ENCODE measurements at places on chromosomes 1 and 21.

DNA sequence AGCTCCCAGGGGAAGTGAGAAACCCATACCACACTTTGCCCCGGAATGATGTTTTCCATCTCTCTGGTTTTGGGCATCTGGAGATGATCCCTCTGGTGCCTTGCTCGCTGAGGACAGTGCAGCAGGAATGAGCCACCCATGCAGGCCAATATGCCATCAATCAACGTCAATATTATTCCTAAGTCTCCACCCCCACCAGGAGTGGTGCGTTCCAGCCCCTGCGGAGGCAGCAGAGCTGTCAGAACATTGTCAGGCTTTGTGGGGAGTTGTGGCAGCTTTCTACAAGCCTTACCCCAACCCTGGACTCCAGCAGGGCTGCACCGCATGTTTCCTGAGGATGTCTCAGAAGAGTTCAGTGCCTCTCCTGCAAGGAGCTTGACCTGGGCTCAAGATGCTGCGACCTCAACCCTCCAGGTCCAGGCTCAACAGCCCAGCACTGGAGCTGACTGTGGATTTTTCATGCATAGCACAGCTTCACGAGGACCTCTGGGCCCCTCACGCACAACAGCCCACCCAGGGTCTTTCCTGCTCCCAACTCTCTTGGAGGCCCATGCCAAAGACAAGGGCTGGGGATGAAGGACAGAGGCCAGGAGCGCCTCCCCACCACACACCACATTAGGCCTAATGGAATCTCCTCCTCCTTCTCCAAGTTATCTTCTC, 67.5 kb downstream of the PSMG1 start:
- DNase-seq: no peak

- DNase-seq: no peak
Observed at GRCh38 chr1:163864207-163864606, 542.5 kb downstream of the NUF2 start.

GRCh38 chr1:218357211-218357892, 12.2 kb downstream of the TGFB2 start:
- no peak for DNase-seq

DNA sequence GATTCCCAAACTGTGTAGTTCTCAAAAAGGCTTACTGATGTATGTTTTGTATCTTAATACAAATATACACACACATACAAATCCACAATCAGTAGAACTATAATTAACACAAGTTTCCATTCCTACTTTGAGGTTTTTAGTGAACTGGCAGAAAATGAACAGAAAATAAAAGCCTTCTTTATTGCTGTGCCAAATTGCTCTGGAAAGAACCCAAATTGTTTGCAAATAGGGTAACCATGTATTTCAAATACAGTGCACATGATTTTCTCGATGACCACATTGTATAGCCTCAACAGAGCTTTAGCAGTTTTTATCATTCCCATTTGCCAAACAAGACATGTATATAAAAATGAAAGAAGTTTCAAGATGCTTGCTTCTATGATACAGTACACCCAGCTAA, 173.3 kb downstream of the COL24A1 start:
- no peak for DNase-seq

- no peak for DNase-seq
Observed at GRCh38 chr1:41715441-41716095, 203.2 kb downstream of the HIVEP3 start.

DNA sequence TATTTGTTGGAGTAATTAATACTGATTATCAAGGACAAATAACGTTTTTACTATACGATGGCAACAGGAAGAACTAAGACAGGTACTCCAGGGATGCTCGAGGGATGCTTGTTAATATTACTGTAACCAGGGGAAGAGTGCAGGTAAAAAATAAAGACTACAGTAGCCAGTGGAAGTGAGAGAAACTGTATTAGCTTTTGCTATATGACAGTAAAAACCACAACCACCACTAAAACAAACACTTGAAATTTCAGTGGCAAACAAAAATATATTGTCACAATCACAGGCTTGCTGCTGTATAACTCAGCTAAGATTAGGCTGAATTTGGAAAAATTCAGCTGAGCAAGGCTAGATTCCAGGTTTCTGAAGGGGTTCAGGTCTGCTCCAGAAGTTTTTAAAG, 812.6 kb upstream of the ADGRL4 start:
- no peak for DNase-seq

DNA sequence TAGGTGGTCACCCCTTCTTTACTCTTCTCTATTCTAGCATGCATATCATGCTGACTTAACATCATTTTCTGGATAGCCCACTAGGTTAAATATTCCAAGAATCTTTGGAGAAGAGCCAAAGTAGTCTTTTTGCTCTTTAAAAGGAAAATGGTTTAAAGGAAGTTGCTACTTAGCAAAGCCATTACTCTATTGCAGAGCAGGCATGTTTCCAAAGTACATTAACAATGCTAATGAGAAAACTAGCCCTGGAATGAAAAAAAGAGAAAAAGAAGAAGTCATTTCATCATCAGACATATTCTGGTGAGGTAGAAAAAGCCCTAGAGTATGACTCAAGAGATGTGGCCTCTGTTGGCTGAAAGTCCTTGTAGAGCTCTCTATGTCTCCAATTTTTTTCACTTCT, 74.0 kb downstream of the NUF2 start:
- no peak for DNase-seq

DNA sequence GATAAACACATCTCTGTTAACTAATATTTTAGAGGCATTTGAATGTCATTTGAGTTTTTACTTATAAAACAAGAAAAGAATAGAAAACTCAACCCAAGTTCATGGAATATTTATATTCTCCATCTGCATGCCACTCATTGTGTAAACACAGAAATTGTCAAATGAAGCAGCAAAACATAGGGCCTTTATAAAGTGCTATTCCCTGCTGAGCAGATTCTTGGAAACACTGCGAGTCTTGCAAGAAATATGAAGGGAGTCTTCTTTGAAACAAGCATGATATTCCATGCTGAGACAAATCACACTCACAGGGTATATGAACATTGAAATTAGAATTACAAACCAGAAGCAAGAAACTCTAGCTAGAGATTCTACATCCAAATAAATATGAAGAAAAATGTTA, 655.8 kb downstream of the BRINP3 start:
- DNase-seq: no peak

DNA sequence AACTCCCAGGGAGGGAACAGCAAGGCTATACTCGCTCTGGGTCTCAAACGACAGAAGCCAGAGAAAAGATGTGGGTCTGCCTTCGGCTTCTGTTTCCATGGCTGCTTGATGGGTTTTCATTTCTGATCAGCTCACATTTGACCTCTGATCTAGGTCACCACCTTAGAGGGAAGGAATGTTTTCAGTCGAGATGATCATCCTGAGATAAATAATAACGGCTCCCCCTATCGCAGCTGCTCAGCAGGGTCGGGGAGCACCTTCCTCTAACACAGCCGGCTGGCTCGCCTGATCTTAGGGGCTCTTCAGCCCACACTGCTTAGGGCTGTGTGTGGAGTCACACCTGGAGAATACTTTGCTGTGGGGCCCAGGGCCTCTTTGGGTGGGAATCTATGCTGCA, 53.1 kb upstream of the ZNF648 start:
- no peak for DNase-seq

DNA sequence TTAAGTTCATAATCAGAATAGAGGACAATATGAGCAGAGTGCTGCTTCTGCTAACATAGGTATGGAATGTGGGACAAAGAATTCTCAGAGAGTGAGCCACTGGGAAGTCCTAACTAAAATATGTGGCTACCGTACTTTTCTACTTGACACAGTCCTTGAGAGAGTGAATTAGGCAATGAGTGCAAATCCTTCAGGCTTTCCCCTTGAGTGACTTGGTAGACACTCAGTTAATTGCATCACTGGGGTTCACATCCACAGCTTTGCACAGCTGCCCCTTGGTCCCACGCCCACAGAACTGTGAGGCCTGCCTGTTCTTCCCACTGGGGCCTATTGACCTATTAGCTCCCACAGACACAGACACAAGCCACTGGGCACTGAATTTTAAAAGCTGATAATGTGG, 40.5 kb upstream of the PAXBP1 start:
- no peak for DNase-seq

- DNase-seq: peak; percentile 46
Observed at GRCh38 chr1:150149271-150150132, at the start of gene PLEKHO1. PLEKHO1 (plus strand) TSS chr1:150149916; CDS start chr1:150150258, 342 bp downstream.

GRCh38 chr1:26768755-26769154, 19.0 kb upstream of the PIGV start:
- peak; percentile 19 for DNase-seq

DNA sequence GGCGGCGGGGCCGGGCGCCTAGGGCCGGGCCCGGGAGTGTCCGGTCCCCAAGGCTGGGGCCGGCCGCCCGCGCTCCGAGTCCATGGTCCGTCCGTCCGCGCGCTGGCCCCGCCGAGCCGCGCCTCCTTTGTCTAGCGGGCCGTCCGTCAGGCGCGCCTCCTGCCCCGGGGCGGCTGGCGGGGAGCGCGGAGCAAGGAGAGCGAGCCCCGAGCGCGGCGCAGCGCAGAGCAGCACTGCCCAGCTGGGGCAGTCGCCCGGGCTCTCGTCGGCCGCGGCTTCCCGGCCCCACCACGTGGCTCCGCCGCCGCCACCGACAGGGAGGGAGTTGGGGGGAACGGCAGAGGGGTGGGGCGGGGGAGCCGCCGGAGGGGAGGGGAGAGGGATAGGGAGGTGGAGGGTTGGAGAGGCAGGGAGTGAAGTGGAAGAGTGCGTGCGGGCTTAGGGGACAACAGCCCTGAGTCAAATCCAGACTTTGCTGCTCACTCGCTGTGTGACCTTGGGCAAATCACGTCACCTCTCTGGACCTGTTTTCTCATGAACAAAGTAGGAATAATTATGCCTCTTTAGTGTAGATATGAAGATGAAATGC, at the start of gene NKAIN1:
Gene NKAIN1, minus strand, starts transcription at position 235 of the 589 bp plus-strand sequence. CDS start 340 bp downstream, outside the sequence.
- DNase-seq: no peak

GRCh38 chr1:158105352-158106095, 75.2 kb upstream of the CD1D start:
- DNase-seq: no peak

DNA sequence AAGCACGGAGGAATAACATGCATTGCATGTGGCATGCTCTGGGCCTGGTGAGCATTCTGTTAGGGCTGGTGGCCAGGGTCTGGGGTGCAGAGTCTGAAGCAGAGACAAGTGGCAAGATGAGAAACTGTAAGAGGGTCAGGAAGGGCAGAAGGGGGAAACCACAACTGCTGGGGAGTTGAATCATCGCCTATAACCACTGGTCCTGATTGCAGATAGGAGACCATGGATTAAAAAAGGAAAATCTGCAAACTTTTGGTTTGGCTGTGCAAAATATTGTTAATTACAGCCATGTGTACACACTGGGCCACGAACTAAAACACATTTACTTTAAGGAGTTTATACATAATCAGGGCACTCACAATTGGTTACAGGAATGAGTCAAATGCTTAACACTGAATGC, 76.6 kb downstream of the TGFBR3 start:
- DNase-seq: no peak

DNA sequence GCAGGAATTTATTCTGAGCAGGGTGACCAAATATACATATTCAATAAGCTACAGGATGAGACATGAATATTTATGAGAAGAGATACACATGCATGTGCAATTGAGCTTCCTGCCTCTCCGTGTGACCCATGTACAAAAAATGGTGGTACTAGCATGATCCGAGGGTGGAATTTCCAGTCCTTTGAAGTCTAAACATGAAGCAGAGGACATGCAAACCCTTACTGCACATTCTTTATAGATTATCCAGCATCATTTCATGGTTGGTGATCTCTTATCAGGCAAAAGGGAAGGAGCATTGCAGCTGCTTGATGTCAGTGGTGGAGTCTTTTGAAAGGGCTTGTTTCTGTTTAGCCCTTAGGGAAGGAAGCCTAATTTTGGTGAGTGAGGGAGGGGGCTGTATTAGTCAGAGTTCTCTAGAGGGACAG, 448.6 kb downstream of the SETD4 start:
- DNase-seq: no peak

GRCh38 chr1:52072291-52072690, 16.2 kb downstream of the BTF3L4 start:
- no peak for DNase-seq

- no peak for DNase-seq
Observed at GRCh38 chr1:230327892-230328284, 98.2 kb downstream of the PGBD5 start.

GRCh38 chr1:66681686-66682085, 70.6 kb upstream of the DYNLT5 start:
- no peak for DNase-seq

- DNase-seq: no peak
Observed at GRCh38 chr1:114219172-114219868, 65.7 kb upstream of the SYT6 start.

DNA sequence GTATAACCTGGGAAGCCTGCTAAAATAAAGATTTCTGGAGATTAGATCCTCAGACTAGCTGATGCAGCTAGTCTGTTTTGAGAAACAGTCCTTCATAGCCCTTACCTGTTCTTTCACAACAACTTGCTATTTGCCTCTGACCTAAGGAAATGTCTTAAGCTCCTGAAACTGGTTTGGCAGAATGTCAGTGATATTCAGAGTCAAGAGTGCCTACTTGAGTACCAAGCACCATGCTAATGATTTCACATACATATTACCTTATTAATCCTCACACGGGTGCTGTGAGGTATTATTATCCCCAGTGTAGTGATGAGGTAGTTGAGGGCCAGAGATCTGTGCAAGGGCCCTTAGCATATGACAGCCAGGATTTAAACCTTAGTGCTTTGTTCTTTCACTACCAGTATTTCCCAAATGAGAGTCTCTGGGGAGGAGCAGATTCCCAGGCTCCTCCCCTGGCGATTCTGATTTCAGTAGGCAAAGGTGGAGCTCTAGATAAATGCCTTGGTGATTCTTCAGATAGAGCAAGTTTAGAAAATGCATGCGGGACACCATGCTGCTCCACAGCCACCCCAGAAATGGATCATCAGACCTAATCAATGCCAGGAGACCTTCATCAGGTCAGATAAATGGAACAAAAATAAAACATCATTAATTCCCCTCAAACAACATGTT, 47.4 kb upstream of the WNT2B start:
- DNase-seq: no peak

DNA sequence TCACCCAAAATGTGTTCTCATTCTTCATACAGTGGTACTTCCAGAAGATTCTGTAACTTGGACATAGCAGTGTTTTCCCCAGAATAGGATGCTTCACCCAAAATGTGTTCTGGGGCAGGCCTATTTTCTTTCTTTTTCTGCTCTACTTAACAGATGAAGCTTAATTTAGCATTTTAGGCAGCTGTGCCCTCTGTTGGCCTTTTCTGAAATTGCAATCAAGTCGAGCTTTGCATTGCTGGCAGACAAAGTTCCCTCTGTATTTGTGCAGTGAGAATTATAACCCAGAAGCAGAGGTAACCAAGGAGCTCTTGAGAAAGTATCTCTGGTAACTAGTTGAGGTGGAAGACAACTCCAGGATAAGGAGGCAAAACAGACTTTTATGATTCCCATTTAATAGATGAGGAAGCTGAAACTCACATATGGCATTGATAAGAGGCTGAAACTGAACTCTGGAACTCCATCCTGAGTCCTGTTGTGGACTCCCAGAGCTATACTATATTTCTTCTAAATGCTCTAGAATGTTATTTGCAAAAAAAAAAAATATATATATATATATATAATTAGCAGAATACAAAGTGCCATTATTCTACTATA, 50.3 kb upstream of the L1TD1 start:
- DNase-seq: peak; percentile 69

GRCh38 chr1:39729030-39729429, 9.7 kb upstream of the PPIE start:
- no peak for DNase-seq
